ENCODE measurements at places on chromosomes 1 and 21. TPM values are rescaled to one million over a fixed set of nuclear protein-coding genes. Genes with fewer than 3 reads are reported as not detected.

STYXL2 gene
- 0.22 TPM for total RNA-seq

PPIE gene
- 41.5 TPM for total RNA-seq

MTFR1L gene
- total RNA-seq = 65.4 TPM

PCAT6 gene
- total RNA-seq = 1.2 TPM

GSTM4 gene
- 36.7 TPM for total RNA-seq

EVA1C gene
- total RNA-seq = 65.8 TPM
